ENCODE measurements at places on chromosomes 5 and 9.
A peak's percentile ranks its signal among the peaks of the same experiment; 100 is the strongest.

- DNase-seq, result no peak
Observed at GRCh38 chr5:119427060-119427459, 25.2 kb upstream of the HSD17B4 start.

DNA sequence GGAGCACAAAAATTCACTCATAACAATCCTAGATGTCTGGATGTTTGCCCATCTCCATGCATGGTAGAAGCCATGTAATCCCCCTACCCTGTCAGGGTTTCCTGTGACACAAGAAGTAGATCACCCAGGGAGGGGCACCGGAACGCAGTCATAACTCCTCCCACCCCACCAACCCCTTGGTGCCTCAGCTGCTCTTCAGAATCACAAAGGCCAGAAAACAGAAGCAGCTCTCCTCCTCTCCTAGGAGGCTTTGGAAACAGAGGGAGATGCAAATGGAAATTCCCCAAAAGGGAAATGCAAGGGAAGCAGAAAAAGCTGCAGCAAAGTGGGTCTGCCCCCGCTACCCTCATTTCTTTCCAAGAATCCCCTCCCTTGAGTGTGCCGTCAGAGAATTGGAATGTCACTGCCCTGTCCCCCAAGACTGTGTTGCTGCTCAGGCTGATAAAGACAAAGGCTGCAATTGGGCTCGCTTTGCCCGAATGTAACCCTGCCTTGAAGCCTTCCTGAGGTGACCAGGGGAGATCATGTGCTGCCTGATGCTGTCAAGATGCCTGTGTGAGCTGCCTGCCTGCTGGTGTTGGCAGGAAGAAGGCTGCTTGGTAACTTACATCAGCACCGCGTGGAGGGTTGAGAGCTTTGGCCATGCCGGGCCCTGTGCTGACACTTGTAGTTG is 65.5 kb upstream of the ABCA1 start:
- no peak for DNase-seq

DNA sequence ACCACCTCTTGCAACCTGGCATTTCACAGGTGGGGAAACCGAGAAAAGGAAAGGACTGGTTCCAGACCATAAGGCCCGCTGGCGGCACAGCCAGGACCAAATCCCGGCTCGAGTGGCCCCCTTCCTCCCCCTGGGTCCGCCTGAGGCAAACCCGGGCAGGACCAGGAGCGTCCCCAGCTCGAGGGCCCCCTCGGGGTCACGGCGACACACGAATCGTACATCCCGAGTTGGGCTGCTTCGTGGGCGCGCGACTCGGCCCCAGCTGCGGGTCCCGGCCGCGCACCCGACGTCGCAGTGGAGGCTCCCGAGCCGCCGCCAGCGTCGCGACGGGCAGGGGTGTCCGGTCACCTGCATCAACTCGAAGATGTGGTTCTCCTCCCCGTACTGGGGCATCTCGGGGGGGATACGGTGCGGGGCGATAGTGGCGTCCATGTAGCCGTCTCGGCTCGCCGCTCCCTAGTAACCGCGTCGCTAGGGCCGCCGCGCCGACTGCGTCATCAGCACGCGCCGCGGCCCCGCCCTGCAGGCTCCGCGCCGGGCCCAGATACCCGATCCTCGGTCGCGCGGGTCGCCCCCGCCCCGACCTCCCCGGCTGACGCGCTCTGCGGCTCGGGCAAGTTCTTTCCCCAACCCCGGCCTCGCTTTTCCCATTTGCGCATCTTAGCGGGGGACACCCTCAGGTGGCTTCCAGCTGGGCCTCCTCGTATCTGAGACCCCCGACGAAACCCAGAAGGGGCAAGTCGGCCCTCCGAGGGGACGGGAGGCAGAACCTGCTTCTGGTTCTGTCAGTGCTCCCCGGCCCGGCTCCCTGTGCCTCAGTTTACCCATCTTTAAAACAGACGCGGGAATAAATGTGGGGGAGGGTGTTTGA is at the start of gene AK8:
AK8 (minus strand) TSS at position 461 of the 871 bp plus-strand sequence; CDS start at position 432, 29 bp downstream.
- peak; percentile 35 for DNase-seq

DNA sequence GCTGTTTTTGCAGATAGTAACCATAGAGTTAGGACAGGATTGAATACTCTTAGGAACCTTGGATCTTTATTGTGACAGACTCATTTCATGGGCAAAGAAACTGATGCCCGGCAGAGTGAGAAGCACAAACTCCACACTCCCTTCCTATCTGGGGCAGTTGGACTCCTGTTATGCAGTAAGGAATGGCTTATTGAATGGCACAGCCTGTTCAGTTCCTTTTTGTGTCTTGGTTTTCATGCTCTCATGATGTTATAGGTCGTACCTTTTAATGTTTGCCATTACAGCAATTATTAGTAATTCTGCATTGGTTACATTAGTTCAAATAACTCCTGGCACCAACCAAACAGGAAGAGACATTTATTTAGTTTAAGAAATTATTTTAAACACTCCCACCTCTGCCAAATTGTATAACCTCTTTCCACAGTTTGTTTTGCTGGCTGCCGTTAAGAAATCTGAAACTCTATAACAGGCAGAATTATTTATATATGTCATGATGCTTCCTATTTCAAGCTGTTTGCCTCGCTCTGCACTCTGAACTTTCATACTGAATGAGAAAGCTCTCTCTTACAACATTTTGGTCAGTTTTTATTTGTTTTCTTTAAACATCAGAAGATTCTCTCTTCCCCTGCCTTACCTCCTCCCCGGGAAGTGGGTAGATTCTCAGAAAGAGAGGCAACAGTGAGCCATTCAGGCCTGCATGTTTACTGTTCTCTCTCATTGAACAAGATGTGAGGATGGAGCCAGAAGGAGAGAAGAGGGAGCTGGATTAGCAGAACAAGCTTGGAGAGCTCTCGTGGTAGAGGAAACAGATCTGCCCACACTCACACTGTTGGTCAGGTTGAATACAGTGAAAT is 144.4 kb downstream of the ARHGEF28 start:
- no peak for DNase-seq

DNA sequence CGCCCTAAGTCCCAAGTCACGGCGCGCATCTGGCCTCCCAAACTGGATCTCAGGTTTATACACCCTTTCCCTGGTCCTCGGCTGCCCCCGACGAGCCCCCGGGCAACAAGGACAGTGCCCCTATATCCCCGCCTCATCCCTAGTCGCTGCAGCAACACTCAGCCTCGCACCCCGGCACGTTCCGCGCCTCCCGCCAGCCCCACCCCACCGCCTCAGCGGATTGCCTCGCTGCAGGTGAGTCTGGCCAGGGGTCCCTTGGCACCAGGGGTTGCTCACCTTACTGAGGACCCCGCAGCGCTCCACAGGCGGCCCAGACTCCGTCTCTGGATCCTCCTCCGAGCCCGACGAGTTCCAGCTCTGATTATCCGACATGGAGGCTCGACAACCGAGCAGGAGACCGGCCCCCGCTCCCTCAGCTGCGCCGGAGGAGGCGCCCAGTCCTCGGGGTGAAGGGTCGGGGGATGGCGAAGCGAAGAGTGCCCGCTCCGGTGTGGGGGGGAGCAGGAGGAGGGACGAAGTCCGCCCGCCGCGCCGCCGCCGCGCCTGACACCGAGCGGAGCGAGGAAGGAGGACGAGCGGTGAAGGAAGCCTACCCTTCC is 494 bp downstream of the CERT1 start:
- no peak for DNase-seq

- DNase-seq, result no peak
Observed at GRCh38 chr9:97593960-97594359, 39.2 kb downstream of the TSTD2 start.

DNA sequence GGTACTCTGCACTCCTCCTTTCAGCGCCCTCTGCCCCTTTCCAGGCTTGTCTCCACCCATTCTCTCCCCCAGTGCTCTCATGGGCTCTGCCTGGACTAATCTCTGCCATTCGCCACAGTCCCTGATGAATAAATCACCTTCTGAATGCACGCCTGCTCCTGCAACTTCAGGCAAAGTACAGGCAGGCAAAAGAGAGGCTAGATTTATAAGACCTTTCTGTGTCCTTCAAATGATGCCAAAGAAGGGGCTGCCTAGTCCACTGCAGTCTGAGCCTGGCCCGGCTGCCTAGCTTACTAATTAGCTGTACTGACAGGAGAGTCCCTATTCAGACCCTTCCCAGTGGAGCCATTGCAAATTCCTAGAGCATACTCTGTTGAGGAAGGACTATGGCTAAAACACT is 7.4 kb downstream of the FGF1 start:
- DNase-seq, result no peak

GRCh38 chr9:69577123-69577522 is 95.0 kb downstream of the APBA1 start:
- no peak for DNase-seq

- DNase-seq, result no peak
Observed at GRCh38 chr9:69623276-69623675, 48.9 kb downstream of the APBA1 start.

DNA sequence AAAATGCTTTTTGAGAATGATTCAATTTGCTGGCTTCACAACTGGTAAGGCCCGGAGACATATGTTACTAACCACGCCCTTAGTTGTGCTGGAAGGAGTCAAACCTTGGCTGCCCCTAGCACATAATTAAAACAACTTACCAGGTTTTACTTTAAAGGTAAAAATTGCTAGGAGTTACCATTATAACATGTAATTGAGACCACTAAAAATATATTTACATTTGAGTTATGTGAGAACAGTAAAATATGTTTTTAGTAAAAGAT is 435.6 kb upstream of the CDH9 start:
- no peak for DNase-seq

- no peak for DNase-seq
Observed at GRCh38 chr5:33612386-33612785, 171.6 kb downstream of the TARS1 start.

DNA sequence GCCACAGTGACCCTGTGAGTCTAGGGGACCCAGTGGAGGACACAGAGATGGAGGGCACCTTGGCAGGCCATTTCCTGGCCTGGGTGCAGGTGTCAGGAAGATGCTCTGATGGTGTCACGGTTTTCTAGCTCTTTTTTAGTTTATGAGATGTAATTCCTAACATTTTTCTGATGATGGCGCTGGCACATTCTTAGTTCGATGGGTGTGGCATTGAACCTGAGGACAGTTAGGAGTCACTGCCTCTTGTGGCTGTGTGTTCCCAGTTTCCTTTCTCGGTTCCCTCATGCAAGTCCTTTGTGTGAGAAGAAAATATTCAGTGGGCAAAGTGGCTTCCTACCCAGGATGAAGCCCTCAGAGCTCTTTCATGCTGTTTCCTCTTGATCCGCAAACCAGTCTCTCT is 129.4 kb upstream of the ICE1 start:
- DNase-seq, result peak; percentile 27

GRCh38 chr9:34522091-34522887 is 501 bp downstream of the ENHO start:
- no peak for DNase-seq

DNA sequence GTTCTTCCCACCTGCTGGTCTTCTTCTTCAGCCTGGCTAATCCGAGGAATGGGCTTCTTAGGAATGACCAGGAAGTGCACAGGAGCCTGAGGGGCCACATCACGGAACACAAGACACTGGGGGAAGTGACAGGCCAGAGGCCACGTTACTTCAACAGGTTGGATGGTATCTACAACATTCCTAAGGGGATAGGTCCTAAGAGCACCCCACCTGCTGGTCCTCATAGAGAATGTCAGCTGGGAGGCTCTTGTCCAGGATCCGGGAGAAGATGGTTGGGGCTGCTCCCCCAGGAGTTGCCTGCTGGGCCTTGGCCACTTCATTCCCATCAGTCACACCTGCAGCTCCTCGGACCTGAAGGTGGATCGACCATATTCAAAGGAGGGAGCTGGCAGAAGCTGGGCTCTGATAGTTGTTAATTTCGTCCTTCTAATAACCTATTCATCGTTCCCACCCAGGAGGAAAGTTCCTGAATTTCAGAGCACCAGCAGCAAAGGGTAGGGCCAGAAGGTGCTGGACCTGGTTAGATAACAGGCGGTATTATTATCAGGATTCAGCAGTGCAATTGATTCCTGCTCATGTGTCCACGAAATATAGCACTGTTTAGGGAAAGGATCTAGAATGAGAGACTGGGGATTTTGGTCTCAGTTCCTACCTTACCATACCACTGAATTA is 1.3 kb downstream of the HINT2 start:
- DNase-seq, result no peak

GRCh38 chr5:84623019-84623418 is 238.3 kb upstream of the EDIL3 start:
- DNase-seq, result no peak

GRCh38 chr9:75150512-75150911 is 62.2 kb downstream of the OSTF1 start:
- no peak for DNase-seq

DNA sequence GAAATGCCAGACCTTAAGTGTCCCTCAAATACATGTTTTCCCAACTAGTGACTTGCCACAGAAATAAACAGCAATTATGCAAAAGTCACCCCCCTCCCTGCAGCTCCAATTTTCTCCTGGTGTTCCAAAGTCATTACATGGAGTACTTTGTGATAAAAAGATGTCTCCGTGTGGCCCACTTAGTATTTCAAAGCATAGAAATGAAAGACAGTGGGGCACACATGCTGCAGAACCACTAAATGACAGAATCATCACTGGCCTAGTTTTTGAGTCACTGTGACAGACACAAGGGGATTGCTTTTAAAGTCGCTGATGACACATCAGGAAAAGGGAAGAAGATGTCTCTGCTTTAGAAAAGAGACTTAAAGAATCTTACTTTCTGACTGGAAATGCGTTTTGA is 323.4 kb downstream of the PSAT1 start:
- no peak for DNase-seq

GRCh38 chr9:120579139-120580050 is 572 bp downstream of the CDK5RAP2 start:
- no peak for DNase-seq

DNA sequence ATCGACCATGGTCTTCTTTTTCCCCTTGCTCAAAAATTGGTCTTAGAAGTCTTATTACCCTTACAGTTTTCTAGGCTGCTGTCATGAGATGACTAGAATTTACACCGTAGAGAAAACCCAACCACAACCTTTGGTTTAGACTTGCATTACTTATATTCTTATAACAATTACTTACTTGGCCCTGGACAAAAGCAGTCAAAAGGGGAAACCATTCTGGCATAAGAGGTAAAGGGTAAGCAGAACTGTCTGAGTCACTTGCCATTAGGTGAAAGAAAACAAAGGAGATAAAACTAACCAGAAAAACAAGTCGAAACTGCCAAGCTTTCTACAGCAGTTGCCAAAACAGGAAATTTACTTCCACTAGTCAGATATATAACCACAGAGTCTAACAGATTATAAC is 17.9 kb downstream of the TMEM245 start:
- no peak for DNase-seq

- DNase-seq, result no peak
Observed at GRCh38 chr9:102975251-102975650, 19.9 kb upstream of the CYLC2 start.

GRCh38 chr5:157076558-157076957 is 17.6 kb upstream of the HAVCR1 start:
- DNase-seq, result no peak

DNA sequence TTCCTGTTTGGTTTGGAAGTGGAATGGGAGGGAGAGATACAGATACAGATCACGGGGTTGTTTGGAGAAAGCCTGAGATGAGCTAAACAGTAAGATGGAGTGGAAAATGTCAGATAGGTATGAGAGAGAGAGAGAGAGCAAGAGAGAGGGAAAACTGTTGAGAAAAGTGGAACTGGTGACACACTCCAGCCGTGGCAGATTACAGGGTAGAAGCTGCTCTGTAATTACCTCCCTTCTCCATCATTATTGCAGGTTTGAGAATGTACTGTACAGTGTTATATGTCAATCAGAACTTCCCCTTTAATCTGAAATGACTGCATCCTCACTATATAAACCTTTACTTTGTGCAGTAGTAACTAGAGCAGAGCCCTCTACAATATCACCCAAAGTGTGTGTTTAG is 74.5 kb upstream of the WWC1 start:
- DNase-seq, result no peak

Data from iPS DF 6.9 (cell line).